BJ (cell line): ENCODE measurements at places on chromosomes 7 and 10. TPM values are rescaled to one million over a fixed set of nuclear protein-coding genes. Genes with fewer than 3 reads are reported as not detected.

Gene CFAP46
- polyA plus RNA-seq = 1.8 and 2.0 TPM in 2 replicates

Gene TUBAL3
- not detected in 2 replicates for polyA plus RNA-seq

GRCh38 chr10:32073659-32074058 lies 17.4 kb upstream of the KIF5B start:
- DNase-seq = no peak

- DNase-seq = no peak
These were observed 81.0 kb downstream of the CFAP58 start for GRCh38 chr10:104434601-104435000.

DNA sequence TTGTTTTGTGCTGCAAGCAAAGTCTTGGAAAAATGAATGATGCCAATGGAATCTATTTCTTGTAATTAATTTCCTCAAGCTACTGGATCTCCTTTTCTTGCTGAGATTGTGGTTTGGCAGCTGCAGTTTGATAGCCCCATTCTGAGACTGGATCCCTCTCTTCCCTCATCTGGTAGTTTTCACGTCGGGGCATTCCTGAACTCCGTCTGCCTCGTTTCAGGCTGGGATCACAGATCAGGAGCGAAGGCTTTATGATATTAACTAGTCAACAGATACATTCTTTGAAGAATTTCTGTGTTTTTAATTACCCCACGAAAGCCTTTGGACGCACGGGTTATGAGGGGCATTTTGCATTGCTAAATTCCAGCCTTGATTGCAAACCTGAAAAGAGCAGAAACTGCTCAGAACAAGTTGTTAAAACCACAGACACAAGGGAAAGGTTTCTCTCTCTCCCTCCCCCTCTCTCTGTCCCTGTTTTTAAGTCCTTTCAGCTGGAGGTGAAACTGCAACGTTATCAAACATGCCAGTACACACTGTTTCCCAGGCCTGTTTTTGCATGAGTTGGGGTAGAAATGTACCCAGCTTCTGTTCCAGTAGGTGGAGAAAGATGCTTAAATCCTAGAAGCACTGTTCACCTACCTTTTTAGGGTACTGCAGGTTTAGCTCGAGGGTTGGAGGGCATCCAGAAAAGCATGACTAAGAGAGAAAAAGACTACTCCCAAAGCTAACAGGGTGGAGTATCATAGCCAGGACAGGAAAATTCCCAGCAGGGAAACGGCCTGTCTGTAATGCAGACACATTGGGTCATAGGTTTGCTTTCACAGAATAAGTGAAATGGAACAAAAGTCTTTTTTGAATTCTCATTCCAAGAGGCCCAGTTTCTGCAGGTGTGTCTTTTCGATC lies 124.3 kb downstream of the CUX1 start:
- DNase-seq = no peak

- DNase-seq = no peak
These were observed 2.7 kb downstream of the COG5 start for GRCh38 chr7:107560898-107561516.

Gene ERLIN1
- polyA plus RNA-seq = 37.7 and 48.8 TPM in 2 replicates

- no peak for DNase-seq
These were observed 275.2 kb downstream of the BAMBI start for GRCh38 chr10:28952523-28952922.

Gene TRDMT1
- polyA plus RNA-seq = 2.4 and 4.2 TPM in 2 replicates

GRCh38 chr7:50696810-50697582 lies 85.7 kb downstream of the GRB10 start:
- DNase-seq = no peak

- no peak for DNase-seq
These were observed 69.7 kb upstream of the EMX2 start for GRCh38 chr10:117472872-117473271.

Gene EGR2
- polyA plus RNA-seq = 1.1 and 1.9 TPM in 2 replicates

DNA sequence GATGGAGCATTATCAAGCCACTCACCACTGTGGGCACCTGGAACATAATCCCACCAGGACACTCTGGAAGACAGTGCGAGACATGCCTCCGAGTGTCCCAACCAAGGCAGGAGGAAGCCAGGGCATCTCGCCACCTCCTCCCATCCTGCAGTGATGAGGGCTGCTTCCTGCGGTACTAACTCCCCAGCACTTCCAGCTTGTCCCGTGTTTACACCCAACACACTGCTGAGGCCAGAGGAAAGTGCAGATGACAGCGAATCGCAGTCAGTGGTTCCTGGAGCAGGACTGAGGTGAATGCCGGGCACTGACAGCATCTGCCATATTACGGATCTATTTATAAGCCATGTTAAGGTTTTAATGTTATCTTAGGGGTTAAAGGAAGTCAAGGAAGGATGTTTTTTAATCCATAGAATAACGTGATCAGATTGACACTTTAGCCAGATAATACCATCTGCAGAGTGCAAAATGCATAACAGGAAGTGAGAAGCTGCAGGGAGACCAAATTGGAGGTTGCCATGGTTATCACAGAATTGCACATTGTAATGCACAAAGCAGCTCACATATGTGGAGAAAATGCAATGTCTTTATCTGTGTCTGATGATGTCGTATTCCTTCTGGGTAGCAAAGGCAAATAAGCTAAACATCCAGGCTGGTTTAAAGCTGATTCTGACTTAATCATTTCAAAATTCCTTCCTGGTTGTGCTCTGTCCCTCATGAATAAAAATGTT lies 314.1 kb upstream of the C7orf33 start:
- no peak for DNase-seq

DNA sequence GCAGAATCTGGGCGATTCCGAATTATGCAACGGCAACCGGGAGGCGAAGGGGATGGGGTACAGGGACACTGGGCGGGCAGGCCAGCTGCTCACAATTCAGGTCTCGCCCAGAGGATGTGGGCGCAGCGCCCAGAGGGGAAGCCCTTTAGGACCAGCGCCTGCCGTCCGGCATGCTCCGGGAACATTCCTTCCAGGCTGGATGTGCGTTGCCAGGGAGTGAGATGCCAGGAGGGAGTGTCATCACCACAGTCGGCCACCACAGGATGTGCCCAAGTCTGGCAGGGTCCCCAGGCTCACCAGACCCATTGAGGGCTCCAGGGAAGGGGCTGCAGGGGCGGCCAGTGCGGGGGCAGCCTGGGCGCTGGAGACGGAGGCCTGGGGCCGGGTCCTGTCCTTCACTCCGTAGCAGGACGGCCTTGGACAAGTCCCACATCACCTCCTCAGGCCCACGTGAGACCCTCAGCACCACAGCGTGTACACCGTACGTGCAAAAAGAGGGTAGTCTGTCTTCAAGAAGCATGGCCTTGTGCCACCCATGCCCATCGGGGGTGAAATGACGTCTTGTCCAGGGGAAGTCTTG lies 63.9 kb downstream of the FOXL3 start:
- DNase-seq = no peak

- DNase-seq = no peak
These were observed 71.1 kb upstream of the CUX1 start for GRCh38 chr7:101746314-101746713.
